ENCODE measurements at places on chromosomes 2 and 18. TPM values are rescaled to one million over a fixed set of nuclear protein-coding genes. Genes with fewer than 3 reads are reported as not detected.

Gene VWA3B
- total RNA-seq = 0.41 TPM

DNA sequence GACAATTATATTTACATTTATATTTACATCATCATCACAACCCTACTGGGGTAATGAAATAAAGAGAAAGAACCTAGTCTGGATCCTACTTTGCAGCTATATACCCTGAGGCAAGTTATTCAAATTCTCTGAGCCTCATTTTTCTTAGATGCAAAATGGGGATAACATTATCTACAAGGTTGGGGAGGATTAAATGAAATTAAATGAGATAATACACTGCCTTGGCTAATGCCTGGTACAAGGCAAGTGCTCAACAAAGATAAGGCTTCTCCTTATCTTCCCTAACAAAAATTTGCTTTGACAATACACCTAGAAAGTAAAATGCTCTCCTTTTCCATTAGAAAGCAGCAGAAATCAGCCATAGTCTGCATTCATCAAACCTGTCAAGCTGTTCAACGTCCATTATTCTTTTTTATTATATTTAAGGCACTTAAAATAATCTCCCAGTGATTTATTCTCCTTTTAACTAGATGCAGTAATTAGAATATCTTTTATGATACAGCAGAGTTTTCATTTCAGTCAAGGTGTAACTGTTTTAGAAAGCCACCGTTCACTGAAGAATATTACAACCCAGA lies 44.8 kb downstream of the TCF4 start:
- H3K4me3 ChIP-seq = no peak overlapping the region
- no peak overlapping the region for H3K27ac ChIP-seq

DNA sequence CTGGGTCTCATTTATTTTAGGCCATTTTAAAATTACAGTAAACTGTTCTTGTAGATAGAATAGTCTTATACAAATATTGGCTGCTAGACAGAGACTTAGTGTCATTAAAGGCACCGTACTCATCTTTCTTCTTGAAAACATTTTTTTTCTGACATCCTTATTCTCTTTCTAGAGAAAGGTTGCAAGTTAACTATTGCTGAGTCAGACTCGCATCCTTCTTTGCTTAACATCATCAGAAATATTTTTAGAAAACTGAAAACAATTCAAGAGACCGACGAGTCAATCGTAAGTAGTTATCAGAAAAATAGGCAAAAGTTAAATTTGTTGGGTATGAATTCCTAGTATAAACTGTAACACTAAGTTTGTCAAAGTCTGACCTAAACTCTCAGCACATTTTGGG lies 72.2 kb downstream of the HNMT start:
- no peak for DNase-seq
- H3K4me1 ChIP-seq = no peaks in the 10 kb centered on the region
- no peaks in the 10 kb centered on the region for H3K27me3 ChIP-seq

- H3K27ac ChIP-seq = no peak overlapping the region
- no peaks in the 10 kb centered on the region for H3K36me3 ChIP-seq
- no peak for DNase-seq
- H3K4me3 ChIP-seq = no peak overlapping the region
These were observed 30.3 kb downstream of the PECR start for GRCh38 chr2:216051350-216051749.
